ENCODE measurements at places on chromosomes 2 and 18. TPM values are rescaled to one million over a fixed set of nuclear protein-coding genes. Genes with fewer than 3 reads are reported as not detected.

Gene FAM228A
- not detected for total RNA-seq

- DNase-seq: no peak
Measured at GRCh38 chr18:7902399-7902839, 335.3 kb downstream of the PTPRM start.

- no peak for DNase-seq
Measured at GRCh38 chr2:205701509-205701908, 19.2 kb downstream of the NRP2 start.

DNA sequence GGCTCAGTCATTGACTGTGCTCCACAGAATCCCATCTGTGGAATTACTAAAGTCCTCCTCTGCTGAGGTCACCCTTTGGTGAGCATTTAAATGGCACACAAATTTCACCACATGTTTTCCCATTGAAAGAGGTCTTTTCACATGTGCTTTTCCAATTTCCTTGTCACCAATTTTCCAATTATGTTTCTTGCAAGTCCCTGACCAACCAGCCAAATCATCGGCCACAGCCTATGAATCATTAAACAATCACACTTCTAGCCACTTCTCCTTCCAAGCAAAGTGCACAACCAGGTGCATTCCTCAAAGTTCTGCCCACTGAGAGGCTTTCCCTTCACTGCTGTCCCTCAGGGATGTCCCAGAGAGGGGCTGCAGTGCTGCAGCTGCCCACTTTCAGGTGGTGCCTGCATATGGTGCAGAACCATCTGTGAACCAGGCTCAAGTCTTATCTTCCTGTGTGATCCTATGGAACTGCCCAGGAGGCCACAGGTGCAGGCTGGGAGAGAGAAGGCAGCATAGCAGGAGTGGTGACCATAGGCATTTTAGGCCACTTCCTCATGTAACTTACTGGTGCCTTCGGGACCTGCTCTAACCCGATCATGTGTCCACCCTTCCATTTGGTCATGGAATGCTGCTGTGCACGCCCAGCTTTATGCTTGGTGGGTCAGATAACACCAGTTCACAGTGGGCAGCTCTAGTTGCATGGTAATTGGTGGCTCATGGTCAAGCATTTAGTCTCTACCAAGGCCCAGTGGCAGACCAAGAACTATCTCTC lies 153.0 kb downstream of the SEPTIN10 start:
- no peak for DNase-seq
